ENCODE measurements at places on chromosomes 7 and 10. TPM values are rescaled to one million over a fixed set of nuclear protein-coding genes. Genes with fewer than 3 reads are reported as not detected.

- no peak for DNase-seq
Observed at GRCh38 chr7:12926206-12926605, 238.8 kb downstream of the ARL4A start.

DNA sequence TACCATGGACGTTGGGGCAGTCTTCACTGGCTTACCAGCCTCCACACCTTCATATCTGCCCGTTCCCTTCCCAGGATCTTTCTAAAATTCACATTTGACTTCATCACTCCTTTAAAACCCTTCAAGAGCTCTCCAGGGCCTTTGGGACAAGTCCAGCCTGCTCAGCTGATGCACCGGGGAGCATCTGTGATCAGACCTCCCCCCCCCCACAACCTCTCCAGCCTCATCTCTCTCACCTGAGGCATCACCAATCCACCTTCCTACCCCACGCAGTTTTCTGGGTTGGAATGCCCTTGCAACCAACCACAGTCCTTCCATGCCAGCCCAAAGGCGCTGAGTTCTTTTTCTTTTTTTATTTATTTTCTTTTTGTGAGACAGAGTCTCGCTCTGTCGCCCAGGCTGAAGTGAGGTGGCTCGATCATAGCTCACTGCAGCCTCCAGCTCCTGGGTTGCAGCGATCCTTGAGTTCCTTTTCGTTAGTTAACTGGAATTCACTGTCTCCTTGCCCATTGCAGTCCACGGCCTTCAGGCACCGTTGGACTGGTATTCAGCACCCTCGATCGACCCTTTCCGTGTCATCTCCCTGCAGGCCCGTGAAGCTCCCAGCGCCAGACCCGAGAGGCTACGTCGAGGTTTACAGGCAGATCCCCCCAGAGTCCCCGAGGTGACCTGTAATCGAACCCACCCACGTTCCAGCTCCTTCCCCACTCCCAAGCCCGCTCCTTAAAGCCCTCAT is 654 bp downstream of the ALKBH4 start:
- no peak for DNase-seq

- no peak for DNase-seq
Observed at GRCh38 chr7:130951303-130951975, 217.4 kb upstream of the KLF14 start.

NSMCE4A gene
- total RNA-seq: 33.3 TPM

POU6F2 gene
- 0.64 TPM for total RNA-seq

GRCh38 chr10:31138026-31138553 is 106.4 kb upstream of the ZNF438 start:
- DNase-seq: no peak

GPR158 gene
- total RNA-seq: not detected
